PC-9 (cell line): ENCODE measurements at places on chromosomes 6 and 20. TPM values are rescaled to one million over a fixed set of nuclear protein-coding genes. Genes with fewer than 3 reads are reported as not detected.

Gene SLC17A1
- not detected in 2 replicates for total RNA-seq

Gene LST1
- 1.6 TPM in 2 replicates for total RNA-seq

DNA sequence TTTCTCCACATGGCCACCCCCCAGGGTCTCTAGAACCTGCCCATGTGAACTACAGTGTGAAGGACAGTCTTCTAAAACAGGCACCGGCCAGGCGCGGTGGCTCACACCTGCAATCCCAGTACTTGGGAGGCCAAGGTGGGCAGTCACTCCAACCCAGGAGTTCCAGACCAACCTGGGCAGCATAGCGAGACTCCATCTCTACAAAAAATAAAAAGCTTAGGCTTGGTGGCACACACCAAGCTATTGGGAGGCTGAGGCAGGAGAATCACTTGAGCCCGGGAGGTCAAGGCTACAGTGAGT is 13.7 kb downstream of the ACSS1 start:
- no peak for DNase-seq

GRCh38 chr20:23582293-23582692 is 14.0 kb upstream of the CST9L start:
- DNase-seq = no peak

DNA sequence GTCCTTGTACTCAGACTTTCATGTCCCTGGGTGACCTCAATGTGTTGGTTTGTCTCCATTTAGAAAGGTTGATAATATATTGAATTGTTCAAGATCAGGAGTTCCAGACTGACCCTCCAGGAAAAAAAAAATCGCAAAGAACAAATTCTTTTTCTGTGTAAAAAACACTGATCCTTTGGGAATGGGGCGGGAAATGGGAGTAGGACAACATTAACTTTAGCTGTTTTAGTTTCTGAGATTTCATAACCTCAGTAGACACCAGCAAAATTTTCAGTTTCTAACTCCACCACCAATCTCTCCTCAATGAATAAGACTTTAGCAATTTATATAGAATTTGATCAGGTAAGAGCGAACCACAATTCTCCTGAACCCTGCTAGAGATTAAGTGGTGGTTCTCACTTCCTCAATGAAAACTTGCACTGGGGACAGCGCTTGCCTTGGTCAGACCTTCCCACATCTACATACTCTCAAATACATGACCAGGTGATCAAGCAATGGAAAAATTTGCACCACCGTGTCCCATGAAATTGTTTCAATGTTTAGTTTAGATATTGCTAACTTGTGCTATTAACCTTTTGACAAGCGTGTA is 231.2 kb upstream of the PLN start:
- DNase-seq = no peak
